ENCODE measurements at places on chromosomes 1 and 21. TPM values are rescaled to one million over a fixed set of nuclear protein-coding genes. Genes with fewer than 3 reads are reported as not detected.

- DNase-seq: no peak
These were observed 1352.9 kb downstream of the NCAM2 start for GRCh38 chr21:22351076-22351475.

- DNase-seq: no peak
These were observed 2.7 kb downstream of the LRRC71 start for GRCh38 chr1:156922986-156923669.

DNA sequence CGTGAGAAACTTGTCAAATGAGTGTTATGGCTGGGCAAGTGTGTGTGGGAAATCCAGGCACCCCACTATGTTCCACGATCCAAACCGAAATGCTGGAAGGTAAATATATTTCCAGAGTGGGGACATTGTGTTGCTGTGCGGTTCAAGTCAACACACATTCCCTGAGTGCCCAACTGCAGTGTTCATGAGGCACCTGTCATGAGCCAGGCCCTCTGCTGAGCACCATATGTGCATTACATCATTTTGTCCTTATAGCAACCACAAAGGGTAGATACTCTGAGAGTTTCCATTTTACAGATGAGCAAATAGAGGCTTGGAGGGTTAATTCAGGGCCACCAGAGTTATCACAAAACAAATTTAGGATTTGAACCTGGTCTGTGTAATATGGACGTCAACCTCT is 59.9 kb upstream of the SOD1 start:
- DNase-seq: no peak

- DNase-seq: no peak
These were observed 14.3 kb downstream of the TSPAN2 start for GRCh38 chr1:115074839-115075534.

DNA sequence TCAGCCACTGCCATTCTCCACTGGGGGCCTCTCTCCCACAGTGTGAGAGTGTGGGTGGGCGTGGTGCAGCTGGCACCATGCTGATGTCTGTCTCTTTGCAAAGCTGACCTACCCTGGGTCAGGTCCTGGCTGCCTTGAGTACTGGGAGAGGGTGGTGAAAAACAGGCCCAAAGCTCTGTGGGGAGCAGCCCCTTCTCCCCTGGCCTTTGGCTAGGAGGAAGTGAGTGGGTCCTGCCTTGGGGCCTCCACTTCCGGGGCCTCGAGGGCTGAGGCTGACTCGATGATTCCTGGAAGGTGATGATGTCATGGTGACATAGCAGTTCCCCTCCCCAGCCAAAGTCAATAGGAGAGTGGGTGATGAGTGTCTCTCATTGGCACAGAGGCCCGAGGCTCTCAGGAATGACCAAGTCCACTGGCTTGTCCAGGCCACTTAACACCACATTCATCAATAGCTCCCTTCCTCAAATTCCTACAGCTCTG is 53.0 kb downstream of the IER5 start:
- DNase-seq: peak; percentile 89

- no peak for DNase-seq
These were observed 444.7 kb upstream of the NFIA start for GRCh38 chr1:60637651-60638050.

GRCh38 chr1:20124456-20125057 is 5.2 kb upstream of the PLA2G2D start:
- DNase-seq: peak; percentile 95

- DNase-seq: peak; percentile 54
These were observed 73.6 kb upstream of the LRRC8B start for GRCh38 chr1:89451011-89451410.

- DNase-seq: peak; percentile 66
These were observed 82.7 kb downstream of the KAZN start for GRCh38 chr1:14681182-14681581.

DNA sequence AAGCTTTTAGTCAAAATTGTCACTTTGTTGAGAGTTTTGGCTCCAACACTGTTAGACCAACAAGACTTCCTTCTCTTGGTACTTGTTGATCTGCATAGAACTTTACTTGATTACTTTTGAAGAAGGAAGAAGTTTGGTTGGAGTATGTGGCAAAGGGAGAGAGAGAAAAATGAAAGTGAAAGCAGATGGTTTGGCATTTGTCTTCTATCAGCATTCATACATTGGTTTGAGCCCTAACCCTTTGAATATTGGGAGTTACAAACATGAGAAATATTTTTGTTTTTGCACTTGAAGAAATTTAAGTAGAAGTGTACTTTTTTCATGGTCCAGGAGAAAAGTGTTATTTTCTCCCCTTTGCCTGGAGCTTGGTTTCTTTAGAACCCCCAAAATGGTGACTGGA is 169.8 kb downstream of the ADGRL4 start:
- peak; percentile 46 for DNase-seq

DNA sequence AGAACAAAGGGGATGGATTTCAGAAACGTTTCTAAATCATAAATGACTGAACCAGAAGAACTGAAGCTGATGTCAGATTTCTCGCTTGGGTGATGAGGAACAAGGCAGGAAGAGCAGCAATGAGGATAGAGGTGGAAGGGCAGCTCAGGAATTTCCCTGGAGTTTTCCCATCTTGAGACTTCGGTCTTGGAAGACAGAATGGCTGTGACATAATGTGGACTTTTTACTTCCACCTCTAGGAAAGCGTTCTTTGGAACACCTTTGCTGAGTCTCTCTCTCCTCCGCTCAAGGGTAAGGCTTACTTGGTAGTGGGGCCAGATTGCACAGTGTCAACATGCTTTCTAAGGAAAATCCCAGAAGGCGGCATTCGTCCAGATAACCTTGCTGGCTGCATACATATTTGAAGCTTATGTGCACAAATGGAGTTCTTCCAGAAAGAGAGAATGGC is 36.6 kb downstream of the DEGS1 start:
- DNase-seq: no peak

Gene NGF
- 9.7 TPM for total RNA-seq

Gene SH2D2A
- total RNA-seq: not detected

Gene GSTM1
- total RNA-seq: not detected

Gene RPE65
- total RNA-seq: not detected

Gene LMOD1
- 4.7 TPM for total RNA-seq

Gene CCDC185
- not detected for total RNA-seq

Gene SPATA17
- 0.22 TPM for total RNA-seq
